ENCODE measurements at places on chromosomes 7 and 10.

GRCh38 chr10:45526309-45526905 lies 146.2 kb downstream of the ZFAND4 start:
- no peak for DNase-seq

GRCh38 chr10:18607503-18608378 lies 43.6 kb downstream of the NSUN6 start:
- peak; percentile 57 for DNase-seq

- DNase-seq = no peak
These were observed 237.1 kb upstream of the FAM3C start for GRCh38 chr7:121633186-121633585.

DNA sequence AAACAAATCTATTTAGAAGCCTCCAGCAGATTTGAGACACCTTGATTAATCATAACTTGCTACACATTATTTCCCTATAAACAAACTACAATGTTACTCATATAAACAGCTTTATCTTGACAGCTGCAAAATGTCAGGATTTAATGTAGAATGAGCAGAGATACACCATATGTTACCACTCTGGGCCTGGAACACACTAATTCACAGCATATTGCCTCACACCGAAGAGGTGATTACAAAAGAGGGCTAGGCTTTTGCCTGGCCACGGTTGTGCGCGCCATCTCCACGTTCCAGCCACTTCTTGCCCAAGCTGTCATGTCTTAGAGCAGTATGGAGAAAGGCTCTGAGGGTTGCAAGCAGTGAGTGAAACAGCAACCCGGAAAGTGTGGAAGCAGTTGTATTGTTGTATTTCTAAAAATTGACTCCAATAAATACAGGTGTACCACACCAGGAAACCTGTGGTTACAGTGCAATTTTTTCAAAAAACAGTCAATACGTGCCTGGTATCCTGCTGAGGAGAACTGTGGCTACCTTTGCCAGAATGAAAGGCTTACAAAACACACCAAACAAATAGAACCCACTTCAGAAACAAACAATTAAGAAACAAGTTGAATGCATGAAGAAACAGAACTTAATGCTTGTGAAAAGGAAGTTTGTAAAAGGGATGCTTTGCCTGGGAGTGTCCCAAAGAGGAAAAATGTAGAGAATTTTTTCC lies 498.1 kb downstream of the PLXNA4 start:
- DNase-seq = no peak

GRCh38 chr7:151431281-151431767 lies 8.6 kb downstream of the CRYGN start:
- DNase-seq = no peak

DNA sequence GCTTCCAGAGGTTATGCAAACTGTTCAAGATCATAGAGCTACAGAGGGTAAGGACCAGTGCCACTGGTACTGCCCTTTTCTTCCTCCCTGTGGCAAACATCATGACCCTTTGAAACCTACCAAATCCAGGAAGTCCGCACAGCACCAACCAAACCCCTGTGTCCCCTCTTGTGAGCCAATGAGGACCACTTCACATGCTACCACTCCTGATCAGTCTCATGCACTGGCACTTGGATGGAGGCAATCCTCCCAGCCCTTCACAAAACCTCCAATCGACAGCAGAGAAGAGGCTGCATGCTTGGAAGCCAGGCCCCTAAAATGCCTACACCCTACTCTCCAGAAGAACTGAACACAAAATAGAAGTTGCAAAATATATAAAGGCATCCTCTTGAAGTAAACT lies 248.0 kb downstream of the TNS3 start:
- DNase-seq = no peak

GRCh38 chr10:132425029-132425756 lies 28.2 kb downstream of the PWWP2B start:
- no peak for DNase-seq

DNA sequence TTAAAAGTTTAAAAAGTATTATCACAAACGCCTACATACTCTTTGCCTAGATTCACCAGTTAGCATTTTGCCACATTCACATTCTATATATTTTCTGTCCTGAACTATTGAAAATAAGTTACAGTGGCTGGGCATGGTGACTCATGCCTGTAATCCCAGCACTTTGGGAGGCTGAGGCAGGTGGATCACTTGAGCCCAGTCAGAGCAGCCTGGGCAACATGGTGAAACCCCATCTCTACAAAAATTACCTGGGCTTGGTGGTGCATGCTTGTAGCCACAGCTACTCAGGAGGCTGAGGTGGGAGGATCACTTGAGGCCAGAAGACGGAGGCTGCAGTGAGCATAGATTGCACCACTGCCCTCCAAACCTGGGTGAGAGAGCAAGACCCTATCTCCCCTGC lies 5.3 kb downstream of the ARPC1A start:
- no peak for DNase-seq

- DNase-seq = no peak
These were observed 47.0 kb upstream of the VWDE start for GRCh38 chr7:12450615-12451014.

DNA sequence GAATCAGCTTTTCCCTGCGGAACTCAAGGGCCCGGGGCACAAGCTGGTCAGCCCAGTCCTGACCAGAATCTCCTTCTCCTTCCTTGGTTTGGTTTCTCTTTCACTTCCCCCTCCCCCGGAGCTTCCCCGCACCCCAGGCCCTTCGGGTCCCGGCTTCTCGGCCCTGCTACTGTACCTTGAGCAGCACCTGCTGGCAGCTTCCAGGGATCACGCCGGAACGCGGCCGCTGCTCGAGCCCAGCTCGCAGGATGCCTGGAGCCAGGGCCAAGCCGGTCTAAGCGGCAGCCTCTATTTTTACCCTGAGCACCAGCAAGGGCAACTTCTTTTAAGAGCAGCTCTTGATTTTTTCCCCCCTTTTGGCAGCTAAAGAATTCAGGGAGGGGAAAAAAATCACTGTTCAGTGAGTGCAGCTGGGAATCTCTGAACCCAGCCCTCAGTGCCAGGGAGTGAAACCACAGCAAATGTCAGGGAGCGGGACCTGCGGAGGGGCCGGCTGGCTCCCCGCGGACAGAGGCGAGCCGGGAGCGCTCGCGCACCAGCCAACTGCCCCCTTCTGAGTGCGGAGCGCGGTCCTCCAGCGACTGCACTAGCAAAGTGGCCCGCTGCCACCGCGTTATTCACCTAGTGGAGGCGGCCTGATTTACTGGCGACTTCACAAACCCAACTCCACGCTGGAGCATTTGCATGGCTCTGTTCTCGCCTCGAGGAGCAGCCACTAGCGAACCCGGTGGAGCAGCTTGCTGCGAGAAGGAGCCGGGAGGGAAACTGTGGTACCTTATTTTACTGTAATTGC lies 2.4 kb upstream of the INHBA start:
- peak; percentile 39 for DNase-seq

GRCh38 chr10:47440207-47440606 lies 43.7 kb downstream of the ANXA8 start:
- no peak for DNase-seq

GRCh38 chr10:117246997-117247671 lies 6.2 kb downstream of the SLC18A2 start:
- DNase-seq = no peak

- DNase-seq = no peak
These were observed 84.0 kb downstream of the SORBS1 start for GRCh38 chr10:95477175-95477520.

DNA sequence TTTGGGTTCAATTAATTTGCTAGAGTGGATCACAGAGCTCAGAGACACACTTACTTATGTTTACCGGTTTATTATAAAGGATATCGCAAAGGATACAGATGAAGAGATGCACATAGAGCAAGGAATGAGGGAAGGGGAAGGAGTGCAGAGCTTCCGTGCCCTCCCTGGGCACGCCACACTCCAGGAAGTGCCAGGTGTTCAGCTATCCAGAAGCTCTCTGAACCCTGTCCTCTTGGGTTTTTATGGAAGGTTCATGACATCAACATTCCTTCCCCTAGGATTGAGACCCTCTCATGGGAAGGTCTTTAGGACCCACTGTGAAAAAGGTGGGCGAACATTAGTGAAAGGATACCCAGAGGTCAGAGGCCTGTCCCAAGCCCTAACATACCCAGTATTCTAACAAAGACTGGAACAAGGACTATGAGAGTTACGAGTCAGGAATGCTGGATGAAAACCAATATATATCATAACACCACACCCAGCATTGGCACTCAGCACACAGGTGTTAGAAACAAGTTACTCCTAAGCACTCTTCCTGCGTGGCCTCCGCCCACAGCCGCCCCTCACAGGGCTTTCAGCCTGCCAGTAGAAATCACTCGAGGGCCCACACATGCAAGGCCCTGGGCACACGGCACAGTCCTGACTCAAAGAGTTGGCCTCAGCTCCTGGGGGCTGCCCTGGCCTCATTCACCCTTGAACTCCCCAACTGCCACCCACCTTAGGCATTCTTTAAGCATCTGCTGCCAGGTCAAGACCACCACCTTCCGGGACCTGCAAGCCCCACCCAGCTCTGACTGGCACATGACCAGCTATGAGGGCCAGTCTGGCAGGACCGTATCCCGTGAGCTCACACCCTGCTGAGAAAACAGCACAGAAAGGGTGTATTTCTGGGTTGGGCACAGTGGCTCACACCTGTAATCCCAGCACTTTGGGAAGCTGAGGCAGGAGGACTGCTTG lies 5.6 kb upstream of the AIFM2 start:
- no peak for DNase-seq

- no peak for DNase-seq
These were observed 26.9 kb downstream of the EPDR1 start for GRCh38 chr7:37947138-37947940.

- no peak for DNase-seq
These were observed 86.3 kb downstream of the PALS2 start for GRCh38 chr7:24659505-24659904.

DNA sequence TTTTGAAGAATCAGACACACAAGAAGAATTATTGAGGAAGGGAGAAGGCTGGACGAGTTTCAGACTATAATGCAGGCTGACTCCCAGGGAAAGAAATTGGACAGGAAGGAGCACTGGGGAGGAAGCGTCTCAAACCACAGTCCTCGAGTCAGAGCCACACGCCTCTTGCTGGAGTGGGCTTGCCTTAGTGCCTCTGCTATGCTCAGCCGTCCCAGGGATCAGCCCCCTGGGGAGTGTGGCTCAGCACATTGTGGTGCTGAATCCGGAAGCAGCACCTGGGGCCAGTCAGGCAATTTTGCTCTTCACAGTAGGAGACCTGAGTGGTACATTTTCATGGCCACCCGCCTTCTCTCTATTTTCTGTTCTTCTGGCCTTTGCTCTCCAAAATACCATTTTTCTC lies 67.4 kb upstream of the SLC35G1 start:
- no peak for DNase-seq

DNA sequence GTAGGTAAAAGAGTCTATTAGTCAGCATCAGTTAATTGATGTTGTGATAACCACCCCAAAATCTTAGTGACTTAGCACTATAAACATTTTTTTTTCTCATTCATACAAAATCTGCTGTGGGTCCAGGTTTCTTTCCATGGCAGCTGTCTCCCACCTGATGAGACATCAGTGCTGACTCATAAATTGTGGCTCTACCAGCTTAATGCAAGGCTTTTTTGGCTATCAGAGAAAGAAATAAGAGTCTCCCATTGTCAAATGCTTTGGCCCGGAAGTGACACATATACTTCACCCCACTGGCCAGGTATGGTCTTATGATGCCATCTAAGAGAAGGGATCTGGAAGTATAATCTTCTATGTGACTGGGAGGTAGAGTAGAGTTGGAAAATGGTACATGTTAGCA lies 14.5 kb downstream of the DNAJB9 start:
- no peak for DNase-seq

DNA sequence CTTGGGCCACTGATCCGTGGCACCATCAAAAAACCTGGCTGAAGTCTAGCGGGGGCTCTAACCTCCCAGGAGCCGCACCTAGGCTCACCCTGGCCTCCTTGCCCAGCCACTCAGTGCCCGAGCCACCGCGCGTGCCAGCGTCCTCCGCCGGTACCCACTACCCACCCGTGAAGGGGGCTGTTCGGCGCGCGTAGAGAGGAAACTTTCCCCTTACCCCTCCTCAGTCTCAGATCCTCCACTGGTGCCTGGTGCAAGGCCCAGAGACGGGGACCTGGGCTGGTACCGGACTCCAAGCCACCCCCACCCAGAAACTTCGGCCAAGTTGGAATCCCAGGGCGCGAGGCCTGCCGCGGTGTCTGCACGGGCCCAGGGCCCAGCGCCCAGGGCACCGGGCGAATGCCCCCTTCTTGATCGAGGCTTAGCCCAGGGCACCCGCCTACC lies 3.5 kb upstream of the EBF3 start:
- no peak for DNase-seq

DNA sequence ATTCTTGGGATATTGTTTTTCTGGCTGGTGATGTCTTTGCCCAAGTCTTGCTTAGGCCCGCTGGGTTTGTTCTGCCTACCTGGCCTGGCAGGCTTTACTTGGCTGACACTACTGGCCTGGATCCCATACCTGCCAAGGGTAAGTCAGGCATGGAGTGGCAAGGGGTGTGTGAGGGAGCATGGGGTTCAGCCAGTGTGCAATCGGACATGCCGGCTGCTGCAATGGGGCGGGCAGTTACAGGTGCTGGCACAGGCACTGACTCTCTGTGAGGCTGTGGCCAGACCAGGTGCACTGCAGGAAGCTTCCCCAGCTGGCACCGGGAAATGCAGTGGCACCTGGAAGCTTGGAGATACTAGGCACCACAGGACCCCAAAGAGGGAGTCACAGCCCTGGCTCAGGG lies 168.4 kb downstream of the PON1 start:
- no peak for DNase-seq

DNA sequence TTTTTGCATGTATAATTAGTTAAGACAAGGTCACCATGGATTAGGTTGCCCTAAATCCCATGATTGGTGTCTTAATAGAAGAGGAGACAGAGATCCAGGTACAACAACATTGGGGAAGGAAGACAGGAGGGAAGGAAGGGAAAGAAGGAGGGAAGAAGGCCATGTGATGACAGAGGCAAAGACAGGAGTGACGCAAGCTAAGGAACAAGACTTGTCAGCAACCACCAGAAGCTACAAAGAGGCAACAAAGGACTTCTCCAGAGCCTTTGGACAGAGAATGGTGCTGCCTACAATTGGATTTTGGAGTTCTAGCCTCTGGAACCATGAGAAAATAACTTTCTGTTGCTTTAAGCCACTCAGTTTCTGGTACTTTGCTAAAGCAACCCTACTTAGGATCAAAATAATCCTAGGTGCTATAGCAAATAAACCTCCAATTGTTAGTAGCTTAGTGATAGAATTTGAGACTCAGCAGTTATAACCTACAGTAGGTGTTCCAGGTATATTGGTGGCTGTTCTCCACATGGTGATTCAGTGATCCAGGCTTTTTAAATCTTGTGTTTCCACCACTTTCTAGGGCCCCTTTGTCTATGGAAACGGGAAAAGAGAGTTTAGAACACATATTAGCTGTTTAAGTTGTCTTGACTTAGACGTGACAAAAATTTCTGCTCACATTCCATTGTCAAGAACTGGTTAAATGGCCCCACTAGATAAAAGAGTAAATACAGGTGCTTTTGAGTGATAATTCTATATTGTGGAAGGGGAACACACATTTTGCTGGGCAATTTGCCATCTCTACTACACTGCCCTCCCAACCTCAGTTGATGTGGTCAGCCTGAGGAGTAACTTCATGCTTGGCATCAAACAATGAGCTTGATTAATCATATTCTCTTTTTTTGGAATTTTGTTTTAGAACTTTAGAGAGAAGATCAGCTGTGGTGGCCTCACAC lies 70.5 kb upstream of the SP4 start:
- peak; percentile 95 for DNase-seq

- DNase-seq = no peak
These were observed 63.1 kb downstream of the EEPD1 start for GRCh38 chr7:36216063-36216684.
